ENCODE measurements at places on chromosomes 5 and 9.

- DNase-seq: no peak
Observed at GRCh38 chr5:168372356-168372946, 81.0 kb downstream of the WWC1 start.

DNA sequence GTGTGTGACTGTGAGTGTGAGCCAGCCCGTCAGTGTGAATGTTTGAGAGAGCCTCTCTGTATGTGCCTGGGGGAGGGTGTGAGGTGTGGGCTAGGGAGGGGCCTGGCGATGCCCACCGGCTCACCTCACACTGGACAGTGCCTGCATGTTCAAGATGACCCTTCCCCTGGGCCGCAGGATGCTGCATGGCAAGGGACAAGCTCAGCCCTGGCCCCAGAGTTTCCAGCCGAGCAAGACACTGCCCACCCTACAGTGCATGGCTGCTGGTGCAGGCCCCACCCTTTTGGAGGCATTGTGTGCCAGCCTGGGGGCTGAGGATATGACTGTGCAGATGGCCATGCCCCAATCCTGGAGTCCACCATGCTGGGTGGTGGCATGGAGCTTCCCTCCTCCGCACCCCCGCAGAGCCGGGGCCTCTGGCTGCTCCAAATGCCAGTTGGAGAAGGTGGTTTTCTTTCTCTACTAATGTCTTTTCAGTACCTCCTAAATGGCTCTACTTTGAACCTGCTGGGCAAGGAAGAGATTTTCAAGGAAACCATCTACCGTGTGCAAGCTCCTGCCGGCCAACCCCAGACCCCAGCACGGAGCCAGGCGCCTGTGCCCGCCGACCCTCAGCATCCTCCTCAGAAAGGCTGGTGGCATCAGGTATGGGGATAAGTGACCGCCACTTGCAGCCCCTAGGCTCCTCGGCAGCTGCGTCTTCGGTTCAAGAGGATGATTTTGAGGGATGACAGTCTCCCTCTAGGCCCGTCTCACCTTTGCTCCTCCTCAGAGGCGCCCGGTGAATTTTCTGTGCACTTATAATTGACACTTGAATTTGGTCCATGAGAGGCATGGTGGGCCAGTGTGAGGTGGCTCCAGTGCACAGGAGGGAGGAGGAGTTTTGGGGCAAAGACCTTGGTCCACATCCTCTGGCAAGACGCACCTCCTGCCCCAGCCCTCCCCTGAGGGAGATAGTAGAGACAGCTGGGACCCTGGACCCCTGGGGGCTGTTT lies 27.7 kb downstream of the FGD3 start:
- no peak for DNase-seq

- DNase-seq: no peak
Observed at GRCh38 chr5:127820910-127821553, 117.8 kb downstream of the CCDC192 start.

DNA sequence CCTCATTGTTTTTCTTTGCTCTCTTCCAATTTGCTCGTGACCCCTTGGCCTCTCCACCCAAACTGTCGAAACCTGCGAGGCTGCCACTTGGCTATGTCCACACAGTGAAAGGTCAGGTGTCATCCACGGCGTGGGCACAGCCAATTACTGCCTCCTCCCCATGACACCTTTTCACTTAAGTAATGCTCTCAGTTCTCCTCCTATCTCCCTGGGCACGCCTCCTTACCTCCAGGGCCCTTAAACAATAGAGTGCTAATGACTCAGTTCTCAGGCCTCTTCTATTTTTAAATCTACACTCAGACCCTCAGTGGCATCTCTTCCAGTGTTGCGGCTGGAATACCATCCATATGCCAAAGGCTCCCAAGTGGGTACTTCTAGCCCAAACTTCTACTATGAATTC lies 256.8 kb downstream of the ROR2 start:
- no peak for DNase-seq

DNA sequence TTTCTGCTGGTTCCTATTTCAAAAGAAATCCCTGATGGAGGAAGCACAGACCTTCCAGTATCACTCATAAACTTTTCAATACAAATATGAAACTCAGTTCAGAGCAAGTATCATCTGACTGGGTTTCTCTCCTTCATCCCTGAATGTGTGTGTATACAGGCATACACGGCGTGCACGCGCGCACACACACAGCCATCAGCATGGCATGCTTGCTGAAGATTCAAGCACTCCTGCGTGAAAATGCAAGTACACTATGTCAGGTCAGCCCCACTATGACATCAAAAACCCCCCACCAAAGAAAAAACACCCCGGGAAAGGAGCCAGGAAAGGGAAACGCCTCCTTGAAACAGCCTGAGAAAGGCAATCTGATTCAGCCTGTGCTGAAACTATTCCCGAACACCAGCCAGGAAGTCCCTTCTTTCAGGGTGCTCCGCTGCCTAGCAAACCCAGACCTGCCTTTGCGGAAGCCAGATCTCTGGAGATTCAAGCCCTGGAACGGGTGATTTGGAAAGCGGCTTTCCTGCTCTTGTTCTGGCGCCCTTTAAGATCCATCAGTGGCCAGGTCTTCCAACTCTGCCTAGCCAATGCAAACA lies 831 bp downstream of the KLHL3 start:
- DNase-seq: no peak

DNA sequence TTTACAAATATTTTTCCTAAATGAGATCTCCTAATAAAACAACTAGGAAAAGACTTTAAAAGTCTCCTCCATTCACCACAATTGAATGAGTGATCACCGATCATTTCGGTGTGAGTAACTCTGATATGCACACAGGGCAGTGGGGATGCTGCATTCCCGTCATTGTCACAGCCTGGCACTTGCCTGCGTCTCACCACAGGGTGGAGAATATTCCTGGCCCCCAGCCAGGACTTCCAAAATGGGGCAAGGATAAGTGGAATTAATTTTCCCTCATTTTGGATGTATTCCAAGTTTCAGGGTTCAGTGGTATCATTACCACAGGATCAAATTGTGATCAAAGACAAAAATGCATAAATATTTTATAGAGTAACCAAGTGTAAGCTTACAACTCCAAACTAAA lies 107.1 kb downstream of the CTNND2 start:
- no peak for DNase-seq

DNA sequence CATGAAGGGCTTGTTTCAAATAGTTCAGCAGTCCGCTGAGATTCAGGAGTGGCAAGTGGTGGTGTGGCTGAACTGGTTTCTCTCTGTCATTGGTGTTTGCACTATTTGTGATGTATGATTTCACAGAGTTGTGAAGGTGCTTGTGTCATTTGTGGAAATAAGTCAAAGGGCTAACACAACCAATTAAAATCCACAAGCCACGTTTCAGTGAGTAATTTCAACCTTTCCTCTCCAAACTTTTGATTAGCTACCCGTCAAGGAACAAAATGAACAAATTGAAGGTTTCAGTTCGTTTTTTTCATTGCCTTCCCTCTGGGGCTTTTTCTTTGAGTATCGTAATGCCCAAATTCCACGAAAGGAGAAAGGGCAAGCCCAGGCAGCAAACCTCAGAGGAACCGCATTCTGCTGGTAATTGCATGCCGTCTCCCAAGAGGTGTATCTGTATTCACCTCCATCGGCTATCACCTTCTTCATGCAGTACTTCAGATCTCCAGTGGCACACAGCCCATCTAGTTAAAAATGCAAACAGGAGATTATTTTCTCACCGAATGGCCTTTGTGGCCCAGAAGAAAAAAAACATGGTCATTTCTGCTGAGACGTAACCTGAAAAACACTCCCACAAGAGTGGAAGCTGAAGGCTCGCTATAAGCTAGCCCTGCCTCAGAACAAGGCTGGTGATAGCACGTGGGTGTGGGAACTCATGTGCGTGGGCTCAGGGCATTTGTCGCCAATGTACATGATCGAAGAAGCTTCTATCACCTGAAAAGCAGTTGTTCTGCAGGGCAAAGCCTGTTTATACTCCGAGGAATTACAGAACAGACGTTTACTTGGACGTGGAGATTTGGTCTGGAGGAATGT lies 197.1 kb downstream of the NR3C1 start:
- DNase-seq: no peak

DNA sequence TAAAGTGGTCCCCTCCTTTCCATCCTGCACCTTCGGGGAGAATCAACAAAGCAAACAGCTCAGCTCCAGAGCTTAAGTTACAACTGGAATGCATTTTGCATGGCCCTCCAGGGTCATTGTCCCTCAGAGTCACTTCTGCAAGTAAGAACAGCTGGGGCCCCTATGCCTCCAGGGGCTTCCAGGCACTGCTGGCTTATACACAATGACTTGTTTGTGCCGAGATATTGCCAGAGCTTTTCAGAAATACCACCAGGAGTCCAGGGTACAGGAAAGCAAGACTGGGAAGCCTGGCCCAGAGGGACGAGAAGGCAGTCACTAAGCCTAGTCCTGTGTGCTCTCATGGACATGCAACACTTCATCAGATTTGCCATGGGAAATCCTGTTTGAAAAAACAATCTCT lies 11.3 kb downstream of the FRMD3 start:
- no peak for DNase-seq

DNA sequence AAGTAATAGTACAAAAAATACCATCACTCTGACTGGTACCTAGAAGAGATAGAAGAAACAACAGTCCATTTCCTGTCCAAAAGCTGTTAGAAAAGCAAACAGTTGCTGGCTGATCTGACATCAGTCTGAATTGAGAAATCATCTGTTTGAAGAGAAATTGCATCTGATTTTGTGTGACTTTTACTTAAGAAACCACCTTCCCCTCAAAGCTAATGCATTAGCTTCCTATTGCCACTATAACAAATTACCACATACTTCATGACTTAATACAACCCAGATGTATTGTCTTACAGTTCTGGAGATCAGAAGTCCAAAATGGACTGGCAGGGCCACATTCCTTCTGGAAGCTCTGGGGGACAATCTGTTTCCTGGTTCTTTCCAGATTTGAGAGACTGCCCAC lies 385.9 kb upstream of the TLE4 start:
- no peak for DNase-seq

DNA sequence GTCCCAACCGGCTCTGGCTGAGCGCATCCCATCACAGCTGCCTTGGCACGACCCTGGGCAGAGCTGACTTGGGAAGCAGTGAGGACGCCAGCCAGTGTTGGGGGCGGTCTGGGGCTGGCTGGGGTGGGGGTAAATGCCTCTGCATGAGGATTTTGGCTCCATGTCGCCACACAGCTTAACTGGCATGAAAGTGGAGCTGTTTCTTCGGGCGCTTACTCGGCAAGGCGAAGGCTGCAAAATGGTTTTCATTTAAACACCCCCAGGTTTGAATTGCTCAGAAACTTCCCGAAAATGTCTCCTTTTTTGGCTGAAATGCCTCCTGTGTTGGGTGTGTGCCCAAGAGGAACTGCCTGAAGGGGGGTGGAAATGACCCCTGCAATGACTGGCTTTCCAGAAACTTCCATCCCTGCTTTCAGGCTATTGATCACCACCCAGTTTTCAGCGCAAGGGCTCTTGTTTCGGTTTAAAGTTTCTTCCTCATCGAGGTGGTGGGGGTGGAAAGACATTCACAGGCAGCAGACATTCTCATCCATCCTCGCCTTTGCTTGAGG lies 38.3 kb downstream of the PTGES start:
- DNase-seq: no peak

DNA sequence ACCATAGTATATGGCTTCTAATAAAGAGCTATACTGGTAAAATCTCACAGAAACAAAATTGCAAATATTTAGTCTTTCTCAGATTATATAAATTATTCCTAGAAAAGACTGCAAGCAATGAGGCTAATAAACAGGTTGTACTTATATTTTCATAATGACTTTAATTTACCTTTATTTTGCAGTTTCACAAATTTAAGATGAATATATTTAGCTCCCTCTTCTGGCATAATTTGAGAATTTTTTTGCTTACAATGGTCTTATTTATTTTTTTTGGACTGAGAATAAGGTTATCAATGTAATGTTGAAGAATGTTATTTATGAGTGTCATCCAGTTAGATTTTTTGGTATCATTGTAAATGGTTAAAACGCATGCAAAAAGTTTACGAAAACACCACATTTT lies 56.7 kb downstream of the PIK3R1 start:
- no peak for DNase-seq

GRCh38 chr9:6567140-6567591 lies 78.4 kb downstream of the GLDC start:
- DNase-seq: no peak

- no peak for DNase-seq
Observed at GRCh38 chr5:138716456-138716924, 36.7 kb upstream of the CTNNA1 start.

DNA sequence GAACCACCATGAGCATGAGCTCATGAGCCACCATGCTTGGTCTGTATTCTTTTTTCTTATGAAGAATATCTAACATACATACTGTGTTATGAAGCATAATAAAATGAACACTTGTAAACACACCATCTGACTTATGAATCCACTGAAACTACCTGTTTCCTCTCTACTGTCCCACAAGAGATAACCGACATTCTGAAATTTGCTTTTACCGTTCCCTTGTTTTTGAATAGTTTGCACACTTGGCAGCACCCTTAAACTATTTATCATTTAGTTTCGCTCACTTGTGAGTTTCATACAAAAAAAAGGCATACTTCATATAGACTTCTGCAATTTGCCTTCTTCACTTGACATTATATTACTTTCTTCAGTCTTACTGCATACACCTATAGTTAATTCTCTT lies 8.9 kb downstream of the LARS1 start:
- DNase-seq: no peak

DNA sequence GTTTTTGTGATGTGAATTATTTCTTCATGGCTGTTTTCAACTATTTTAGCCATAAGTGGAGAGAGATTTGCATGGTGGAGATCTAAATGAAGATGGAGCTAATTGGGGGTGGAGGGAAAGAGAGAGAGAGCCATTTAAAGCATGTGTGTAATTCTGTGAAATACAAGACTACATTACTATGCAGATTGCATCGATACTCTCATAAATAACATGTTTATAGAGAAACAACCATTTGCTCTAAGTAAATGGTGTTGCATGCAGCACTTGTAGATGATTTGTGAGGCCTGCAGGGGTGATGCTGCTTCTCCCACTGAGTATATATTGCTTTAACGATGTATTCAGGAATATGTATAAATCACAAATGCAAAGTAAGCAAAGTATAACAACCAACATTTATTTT lies 270.2 kb upstream of the RIOK2 start:
- no peak for DNase-seq

DNA sequence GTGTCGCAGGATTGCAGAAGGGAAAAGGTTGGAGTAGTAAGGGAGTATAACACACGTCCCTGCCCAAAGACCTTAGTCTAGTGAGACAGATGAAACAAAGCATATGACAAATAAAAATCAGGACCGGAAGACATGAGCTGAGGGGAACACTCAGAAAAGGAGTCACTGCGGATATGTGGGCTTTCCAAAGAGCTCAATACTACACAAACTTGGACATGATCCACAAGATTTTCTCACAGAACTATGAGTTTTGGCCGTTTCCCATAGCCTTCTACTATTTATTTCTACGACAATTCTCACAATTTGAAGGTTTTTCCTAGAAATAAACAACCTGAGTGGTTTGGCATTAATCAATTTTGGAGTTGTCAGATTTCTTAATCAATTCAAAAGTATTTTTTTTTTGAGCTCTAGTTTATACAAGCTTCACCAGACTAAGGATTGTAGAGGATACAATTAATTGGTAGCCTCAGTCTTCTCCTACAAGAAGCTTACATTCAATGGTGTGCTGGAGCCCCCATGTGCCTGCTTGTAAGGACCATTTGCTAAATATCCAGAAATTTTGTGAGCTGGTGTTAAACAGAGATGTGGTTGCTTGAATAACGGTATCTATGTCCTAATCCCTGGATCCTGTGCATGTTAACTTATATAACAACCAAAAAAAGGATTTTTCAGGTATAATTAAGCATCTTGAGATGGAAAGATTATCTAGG lies 91.4 kb downstream of the ADAMTS12 start:
- no peak for DNase-seq

- DNase-seq: no peak
Observed at GRCh38 chr9:112326194-112326593, 7.2 kb downstream of the PTBP3 start.
